M059J (cell line): ENCODE measurements at places on chromosomes 3 and 15. TPM values are rescaled to one million over a fixed set of nuclear protein-coding genes. Genes with fewer than 3 reads are reported as not detected.

ACP3 gene
- 0.52 and 1.9 TPM in 2 replicates for total RNA-seq

DNAH12 gene
- 0.02 and 0.47 TPM in 2 replicates for total RNA-seq

- no peak for DNase-seq
Measured at GRCh38 chr3:134065252-134066157, 35.8 kb upstream of the SLCO2A1 start.

DNA sequence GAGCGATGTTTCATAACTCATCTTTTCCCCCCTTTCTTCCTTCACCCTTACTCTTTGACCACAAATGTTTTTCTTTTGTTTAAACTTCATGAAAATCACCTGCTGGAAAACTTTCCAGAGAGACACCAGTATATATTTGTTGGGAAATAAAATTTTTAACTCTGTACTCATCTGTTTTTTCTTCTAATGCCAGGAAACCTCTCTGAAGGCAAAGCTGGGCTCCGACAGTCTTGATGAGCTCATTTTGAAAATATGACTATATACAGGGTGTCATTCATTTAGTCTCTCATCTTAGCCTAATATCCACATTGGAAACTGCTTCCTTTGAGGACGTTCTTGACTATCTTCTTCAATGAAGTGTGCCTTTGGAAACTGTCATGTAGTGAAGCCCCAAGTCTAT is 339.6 kb upstream of the ROBO2 start:
- DNase-seq = no peak

DNA sequence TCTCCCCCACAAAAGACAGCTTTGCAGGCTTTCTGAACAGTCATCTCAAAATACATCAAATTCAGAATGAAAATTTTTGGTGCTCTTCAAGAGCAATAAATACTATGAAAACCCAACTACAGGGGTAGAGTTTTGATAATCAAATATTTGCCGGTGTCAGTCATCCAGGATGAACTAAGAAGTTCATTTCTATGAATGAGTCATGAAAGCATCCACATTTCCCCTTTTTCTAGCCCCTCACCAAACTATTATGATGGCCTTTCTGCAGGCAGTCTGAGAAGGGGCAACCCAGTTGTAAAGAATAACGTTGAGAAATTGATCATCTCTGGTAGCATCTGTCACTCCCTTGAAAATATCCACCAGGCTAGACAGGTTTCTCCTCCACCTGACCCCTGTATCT is 3.1 kb upstream of the LPCAT4 start:
- no peak for DNase-seq
